ENCODE measurements at places on chromosomes 7 and 10.

DNA sequence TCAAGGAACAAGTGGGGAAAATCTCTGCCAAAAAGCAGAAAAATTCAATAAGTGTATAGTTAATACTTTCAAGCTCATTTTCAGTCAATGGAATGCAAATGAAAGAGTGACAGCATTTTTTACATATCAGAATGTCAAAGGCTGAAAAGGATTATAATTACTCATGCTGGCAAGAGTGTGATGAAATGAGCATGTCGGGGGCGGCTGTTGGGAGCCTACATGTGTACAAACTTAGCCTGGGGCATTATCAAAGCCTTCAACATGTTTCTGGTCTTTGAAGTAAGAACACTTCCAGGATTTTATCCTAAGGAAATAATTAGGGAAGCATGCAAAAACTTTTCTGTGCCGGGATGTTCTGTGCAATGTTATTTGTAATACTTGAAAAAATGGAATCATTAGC, 221.7 kb upstream of the LYZL1 start:
- DNase-seq = no peak

GRCh38 chr10:47310090-47310505, 10.1 kb downstream of the GDF10 start:
- DNase-seq = no peak

GRCh38 chr7:272631-273030, 17.3 kb upstream of the FOXL3 start:
- peak; percentile 6 for DNase-seq

- no peak for DNase-seq
Measured at GRCh38 chr10:103276251-103276895, 565 bp upstream of the INA start.

GRCh38 chr10:118832241-118832651, 77.5 kb upstream of the CACUL1 start:
- no peak for DNase-seq

GRCh38 chr7:83394776-83395175, 232.1 kb upstream of the PCLO start:
- no peak for DNase-seq

GRCh38 chr10:119207713-119208552, 562 bp downstream of the GRK5 start:
- peak; percentile 40 for DNase-seq

- no peak for DNase-seq
Measured at GRCh38 chr10:101495324-101495925, 92.6 kb downstream of the POLL start.

DNA sequence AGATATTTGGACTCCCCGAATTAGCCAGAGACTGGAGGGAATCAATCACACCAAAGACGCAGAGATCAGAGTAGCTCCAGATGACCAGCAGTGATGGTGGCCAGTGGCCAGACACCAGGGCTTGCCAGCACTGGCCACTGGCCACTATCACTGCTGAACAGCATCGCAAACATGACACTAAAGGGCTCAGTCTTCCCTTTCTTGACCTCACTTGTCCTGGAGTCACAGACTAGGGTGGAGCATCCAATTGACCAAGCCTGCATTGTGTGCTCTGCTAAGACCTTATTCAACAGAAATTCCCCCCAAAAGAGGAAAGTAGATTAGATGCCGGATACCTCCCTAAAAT, 234.7 kb downstream of the CREB5 start:
- DNase-seq = no peak

GRCh38 chr7:111460695-111461094, 101.6 kb downstream of the IMMP2L start:
- no peak for DNase-seq

DNA sequence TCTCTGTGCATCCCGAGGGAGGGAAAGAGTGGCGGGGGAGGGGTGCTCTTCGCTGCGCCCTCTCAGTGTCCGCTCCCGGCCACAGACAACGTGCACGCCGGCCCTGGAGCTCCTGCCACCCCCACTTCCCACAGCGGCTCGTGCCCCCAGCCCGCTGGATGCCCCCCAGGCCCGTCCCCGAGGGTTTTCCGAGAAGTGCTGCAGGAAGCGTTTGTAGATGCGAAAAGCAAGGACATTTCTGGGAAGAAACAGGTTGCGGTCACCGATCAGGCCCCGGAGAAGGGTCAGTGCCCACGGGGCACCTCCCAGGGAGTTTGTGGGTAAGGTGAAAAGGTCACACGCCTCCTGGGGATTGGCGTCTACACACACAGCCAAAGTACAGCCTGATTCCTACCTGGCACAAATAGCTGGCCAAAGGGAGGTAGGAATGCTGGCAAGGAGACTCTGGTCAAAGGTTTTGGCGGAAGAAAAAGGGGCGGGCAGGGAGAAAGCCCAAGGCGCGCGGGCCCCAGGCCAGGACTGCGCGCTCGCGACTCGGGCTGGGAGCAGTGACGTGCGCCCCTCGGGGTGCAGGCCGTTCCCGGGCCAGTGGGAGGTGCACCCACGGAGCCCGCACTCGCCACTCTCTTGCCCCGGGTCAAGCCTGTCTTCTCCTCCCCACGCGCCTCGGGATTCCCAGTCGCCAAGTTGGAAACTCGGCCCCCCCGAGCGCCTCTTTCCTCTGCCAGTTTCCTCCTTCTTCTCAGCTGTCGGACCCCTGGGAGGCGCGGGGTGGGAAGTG, 1.5 kb upstream of the NRP1 start:
- DNase-seq = peak; percentile 12

DNA sequence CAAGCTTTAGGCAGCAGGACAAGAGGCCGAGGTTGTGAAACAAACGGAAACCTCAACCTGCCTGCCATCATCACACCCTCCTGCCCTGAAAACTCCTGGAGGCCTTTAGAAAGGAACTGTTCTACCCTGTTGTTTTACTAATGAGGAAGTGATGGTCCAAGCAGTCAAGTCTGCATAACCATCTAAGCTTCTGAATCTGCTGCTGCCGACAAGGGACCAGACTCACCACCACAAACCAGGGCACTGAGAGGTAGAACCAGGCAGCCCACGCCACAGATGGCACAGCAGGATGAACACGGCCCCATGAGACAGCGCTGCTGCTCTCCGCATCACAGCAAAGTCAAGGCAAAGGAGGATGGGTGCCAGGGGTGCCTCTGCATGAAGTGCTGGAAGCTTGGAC, 209.4 kb downstream of the CELF2 start:
- no peak for DNase-seq
